Thoracic aorta (tissue), 2 donors: ENCODE measurements at places on chromosomes 13 and 19.
A peak's percentile ranks its signal among the peaks of the same experiment; 100 is the strongest.

DNA sequence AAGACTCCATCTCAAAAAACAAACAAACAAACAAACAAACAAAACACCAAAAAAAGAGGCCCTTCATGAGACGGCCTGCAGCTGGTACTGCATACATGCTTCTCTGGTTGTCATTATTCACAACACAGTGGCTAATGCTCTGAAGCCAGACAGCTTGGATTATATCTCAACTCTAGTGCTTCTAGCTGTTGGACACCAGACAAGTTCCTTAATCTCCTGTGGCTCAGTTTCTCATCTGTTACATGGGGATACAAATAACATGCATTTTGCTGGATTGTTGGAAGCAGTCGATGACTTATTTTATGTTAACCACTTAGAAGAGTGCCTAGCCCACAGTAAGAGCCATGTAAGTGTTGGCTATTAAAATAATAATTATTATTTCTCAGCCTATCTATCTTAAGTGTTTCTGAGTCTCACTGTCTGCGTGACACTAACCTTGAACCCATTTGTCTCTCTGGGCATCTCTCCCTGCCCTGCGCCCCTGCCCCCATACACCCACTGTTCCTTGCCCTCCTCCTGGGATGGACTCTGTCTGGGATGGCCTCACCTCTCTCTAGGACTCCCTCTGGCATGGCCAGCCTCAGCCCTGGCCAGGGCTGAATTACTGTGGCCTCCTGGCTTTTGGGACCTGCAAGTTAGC, 3.1 kb upstream of the JUNB start:
- H3K27me3 ChIP-seq = no peaks in the 10 kb centered on the region
- H3K4me3 ChIP-seq = peak overlapping the region; percentile 91
- DNase-seq = no peak
- peak overlapping the region; percentile 99 for H3K27ac ChIP-seq
- peaks cover 49% of the 10 kb centered on the region for H3K4me1 ChIP-seq

DNA sequence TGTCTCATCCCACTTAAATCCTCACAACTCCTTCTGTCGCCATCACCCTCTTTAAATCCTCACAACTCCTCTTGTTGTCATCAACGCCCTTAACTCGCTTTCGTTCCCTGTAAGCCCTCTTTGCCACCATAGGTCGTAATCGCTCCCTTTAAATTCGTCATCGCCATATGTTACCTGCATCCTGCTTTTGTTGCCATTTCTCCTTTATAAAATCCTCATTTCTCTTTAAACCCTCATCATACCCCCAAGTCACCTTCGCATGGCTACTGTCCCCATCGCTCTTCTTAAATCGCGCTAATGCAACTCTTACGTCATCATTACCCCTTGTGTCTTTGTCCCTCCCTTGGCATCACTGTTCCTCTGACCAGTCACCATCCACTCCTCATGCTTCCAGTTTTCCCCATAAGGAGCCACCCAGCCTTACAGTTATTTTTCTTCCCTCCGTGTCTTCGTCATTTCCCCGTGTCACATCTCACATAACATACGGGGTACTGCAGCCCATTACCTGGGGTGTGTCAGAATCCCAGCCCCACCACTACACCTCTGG, 539 bp downstream of the PLD3 start:
- no peak for DNase-seq
- peak overlapping the region; percentile 89 for H3K4me3 ChIP-seq
- H3K36me3 ChIP-seq = no peaks in the 10 kb centered on the region
- peak overlapping the region; percentile 67 for H3K27ac ChIP-seq
- H3K27me3 ChIP-seq = no peaks in the 10 kb centered on the region

GRCh38 chr13:64556376-64556775, 2673.8 kb downstream of the PCDH9 start:
- DNase-seq = no peak
- no peaks in the 10 kb centered on the region for H3K4me1 ChIP-seq
- H3K4me3 ChIP-seq = no peak overlapping the region
- no peaks in the 10 kb centered on the region for H3K27me3 ChIP-seq
- H3K27ac ChIP-seq = no peak overlapping the region

DNA sequence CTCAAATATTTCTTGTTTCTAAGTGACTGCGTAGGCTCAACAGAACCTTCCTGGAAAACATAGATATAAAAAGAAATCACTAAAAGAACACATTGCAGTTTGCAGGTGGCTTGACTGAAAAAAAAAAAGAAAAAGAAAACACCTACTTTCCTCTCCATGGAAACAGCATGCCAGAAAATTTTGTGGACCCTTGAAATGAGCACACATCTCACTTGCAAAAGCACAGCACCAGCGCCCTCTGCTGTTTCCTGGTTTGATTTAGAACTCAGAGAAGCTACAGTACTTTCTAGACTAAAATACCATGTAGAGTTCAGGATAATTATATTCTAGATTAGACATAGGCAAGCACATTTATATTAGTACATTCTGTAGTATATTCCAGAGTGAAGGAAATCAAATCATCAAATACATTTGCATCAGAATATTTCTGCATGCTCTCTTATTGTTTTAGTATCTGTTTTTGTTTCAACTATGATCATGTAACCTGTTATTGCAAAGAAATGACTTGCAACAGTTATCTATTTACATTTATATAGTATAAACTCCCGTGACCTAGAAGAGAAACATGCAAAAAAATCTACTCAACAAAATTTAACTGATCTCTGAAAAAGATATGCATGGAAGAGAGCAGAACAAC, 22.3 kb upstream of the XPO4 start:
- H3K4me1 ChIP-seq = no peaks in the 10 kb centered on the region
- no peaks in the 10 kb centered on the region for H3K36me3 ChIP-seq
- DNase-seq = no peak
- no peak overlapping the region for H3K27ac ChIP-seq
- no peaks in the 10 kb centered on the region for H3K27me3 ChIP-seq

DNA sequence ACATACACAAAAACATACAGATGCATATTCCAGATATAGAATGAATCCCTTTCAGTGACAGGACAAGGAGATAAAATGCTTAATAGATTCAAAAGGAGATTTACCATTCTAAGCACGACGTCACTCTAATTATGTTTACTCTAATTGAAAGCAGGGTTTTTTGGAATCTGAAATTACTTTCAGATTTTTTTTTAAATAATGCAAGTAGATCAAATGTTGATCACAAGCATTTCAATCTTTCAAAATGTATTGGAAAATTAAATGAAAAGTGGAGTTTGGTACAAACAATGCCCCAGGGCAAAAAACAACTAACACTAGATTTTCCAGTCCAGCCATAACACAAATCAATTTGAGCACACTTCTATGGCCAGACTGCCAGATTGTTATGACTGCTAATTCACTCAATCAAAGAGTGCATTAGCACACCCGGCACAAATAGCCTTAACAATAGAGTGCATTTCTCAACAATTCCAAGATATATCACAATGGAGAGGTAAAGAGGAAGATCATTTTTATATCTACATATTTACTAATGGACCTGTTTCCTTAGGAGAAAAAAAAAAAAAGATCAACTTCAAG, 4.3 kb upstream of the DACH1 start:
- H3K27me3 ChIP-seq = no peaks in the 10 kb centered on the region
- peaks cover 6% of the 10 kb centered on the region for H3K4me1 ChIP-seq
- no peak overlapping the region for H3K27ac ChIP-seq
- no peak for DNase-seq
- no peaks in the 10 kb centered on the region for H3K36me3 ChIP-seq

- H3K4me1 ChIP-seq = no peaks in the 10 kb centered on the region
- H3K27me3 ChIP-seq = no peaks in the 10 kb centered on the region
- H3K36me3 ChIP-seq = peaks cover 73% of the 10 kb centered on the region
- H3K4me3 ChIP-seq = no peak overlapping the region
Measured at GRCh38 chr19:1425102-1425837, 12.9 kb upstream of the RPS15 start.

DNA sequence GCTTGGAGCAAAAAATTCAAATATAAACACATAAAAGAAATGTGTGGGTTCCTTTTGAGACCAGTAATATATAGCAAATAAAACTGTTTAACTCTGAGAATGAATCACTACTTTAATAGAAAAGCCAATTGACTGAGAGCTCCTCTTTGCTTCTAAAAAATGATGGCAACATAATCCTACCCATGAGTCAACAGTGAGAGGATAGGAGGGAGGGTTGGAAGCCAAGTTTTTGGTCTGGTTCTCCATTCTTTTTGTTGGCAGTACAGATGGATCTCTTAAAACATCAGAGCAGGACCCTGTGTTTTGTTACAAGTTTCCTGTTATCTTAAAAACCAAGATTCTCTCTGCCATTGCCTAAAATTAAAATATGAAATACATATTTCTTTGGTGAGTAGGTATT, 50.0 kb upstream of the POSTN start:
- peaks cover 15% of the 10 kb centered on the region for H3K4me1 ChIP-seq
- H3K36me3 ChIP-seq = no peaks in the 10 kb centered on the region
- no peak overlapping the region for H3K27ac ChIP-seq
- DNase-seq = no peak

- H3K27ac ChIP-seq = no peak overlapping the region
- no peaks in the 10 kb centered on the region for H3K27me3 ChIP-seq
- H3K4me1 ChIP-seq = no peaks in the 10 kb centered on the region
- no peak for DNase-seq
- no peaks in the 10 kb centered on the region for H3K36me3 ChIP-seq
Measured at GRCh38 chr19:8174706-8175105, 25.3 kb upstream of the FBN3 start.

- H3K4me3 ChIP-seq = no peak overlapping the region
- H3K4me1 ChIP-seq = peaks cover 13% of the 10 kb centered on the region
- no peak for DNase-seq
- H3K36me3 ChIP-seq = peaks cover 8% of the 10 kb centered on the region
- no peaks in the 10 kb centered on the region for H3K27me3 ChIP-seq
Measured at GRCh38 chr13:29507356-29507755, 88.1 kb downstream of the SLC7A1 start.

GRCh38 chr13:49246850-49247642, 679 bp upstream of the CDADC1 start:
- peaks cover 10% of the 10 kb centered on the region for H3K4me1 ChIP-seq
- peak overlapping the region; percentile 89 for H3K4me3 ChIP-seq
- no peaks in the 10 kb centered on the region for H3K27me3 ChIP-seq

DNA sequence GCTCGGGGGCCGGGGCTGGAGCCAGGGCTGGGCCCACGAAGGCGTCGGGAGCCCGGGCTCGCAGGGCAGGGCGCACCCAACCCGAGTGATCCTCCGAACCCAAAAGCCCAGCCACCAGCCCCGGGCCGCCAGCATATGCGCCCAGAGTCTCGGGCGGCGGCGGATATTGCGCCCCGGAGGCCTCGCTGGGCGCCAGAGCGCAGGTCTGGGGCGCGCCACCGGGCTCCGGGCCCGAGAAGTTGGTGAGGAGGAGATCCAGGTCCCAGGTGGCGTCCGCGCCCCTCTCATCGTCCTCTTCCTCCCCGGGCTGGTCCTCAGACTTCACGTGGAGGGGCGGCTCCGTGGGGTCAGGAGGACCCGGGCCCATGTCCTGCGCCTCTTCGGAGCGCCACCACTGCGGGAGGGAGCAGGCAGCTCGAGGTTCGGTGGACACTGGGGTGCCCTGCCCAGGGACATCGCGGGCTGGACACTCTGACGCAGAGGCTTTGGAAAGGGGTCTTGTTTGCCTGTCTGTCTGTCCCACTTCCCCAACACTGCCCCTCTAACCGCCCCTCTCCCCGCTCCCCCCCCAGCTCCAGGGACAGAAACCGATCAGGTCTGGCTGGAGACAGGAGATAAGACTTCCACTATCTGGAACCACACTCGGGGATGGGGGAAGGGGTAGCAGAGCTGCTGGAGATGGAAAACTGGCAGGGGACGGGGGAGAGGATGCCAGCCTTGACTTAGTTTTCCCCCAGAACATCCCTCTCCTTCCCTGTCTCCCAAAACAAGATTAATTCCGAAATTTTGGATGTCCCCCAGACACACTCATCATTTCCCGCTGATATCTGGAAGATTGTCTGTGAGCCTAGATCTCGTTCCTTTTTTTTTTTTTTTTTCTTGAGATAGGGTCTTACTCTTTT, 1.0 kb downstream of the KLF1 start:
- no peaks in the 10 kb centered on the region for H3K36me3 ChIP-seq
- H3K4me3 ChIP-seq = peak overlapping the region; percentile 63
- no peak overlapping the region for H3K27ac ChIP-seq

- H3K27ac ChIP-seq = peak overlapping the region; percentile 78
- no peak for DNase-seq
- no peaks in the 10 kb centered on the region for H3K36me3 ChIP-seq
- H3K4me3 ChIP-seq = peak overlapping the region; percentile 83
- peaks cover 45% of the 10 kb centered on the region for H3K4me1 ChIP-seq
Measured at GRCh38 chr19:45451131-45451849, 16.5 kb upstream of the FOSB start.

- no peak for DNase-seq
- H3K4me3 ChIP-seq = no peak overlapping the region
- H3K36me3 ChIP-seq = peaks cover 82% of the 10 kb centered on the region
Measured at GRCh38 chr19:38711726-38712153, 32.5 kb downstream of the CAPN12 start.

DNA sequence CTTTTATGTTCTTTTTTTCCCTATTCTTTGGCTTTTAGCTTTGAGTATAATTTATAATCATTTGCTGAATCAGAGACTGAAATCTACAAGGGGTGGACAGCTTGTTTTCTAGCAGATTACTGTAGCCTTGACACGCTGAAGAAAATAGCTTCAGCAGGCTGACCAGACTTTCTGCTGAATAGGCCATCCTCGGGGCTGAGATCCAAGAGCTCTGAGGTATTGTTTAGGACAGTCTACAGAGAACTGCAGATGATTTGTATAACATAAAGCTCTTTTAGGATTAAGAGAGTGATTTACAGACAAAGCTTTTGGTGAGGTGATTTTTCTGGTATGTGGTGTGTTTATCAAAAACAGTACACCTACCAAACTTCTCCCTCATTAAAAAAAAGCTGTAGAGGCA, 16.8 kb downstream of the POLR1D start:
- no peak overlapping the region for H3K4me3 ChIP-seq
- no peak for DNase-seq
- peaks cover 10% of the 10 kb centered on the region for H3K4me1 ChIP-seq
- no peak overlapping the region for H3K27ac ChIP-seq
- H3K27me3 ChIP-seq = no peaks in the 10 kb centered on the region

DNA sequence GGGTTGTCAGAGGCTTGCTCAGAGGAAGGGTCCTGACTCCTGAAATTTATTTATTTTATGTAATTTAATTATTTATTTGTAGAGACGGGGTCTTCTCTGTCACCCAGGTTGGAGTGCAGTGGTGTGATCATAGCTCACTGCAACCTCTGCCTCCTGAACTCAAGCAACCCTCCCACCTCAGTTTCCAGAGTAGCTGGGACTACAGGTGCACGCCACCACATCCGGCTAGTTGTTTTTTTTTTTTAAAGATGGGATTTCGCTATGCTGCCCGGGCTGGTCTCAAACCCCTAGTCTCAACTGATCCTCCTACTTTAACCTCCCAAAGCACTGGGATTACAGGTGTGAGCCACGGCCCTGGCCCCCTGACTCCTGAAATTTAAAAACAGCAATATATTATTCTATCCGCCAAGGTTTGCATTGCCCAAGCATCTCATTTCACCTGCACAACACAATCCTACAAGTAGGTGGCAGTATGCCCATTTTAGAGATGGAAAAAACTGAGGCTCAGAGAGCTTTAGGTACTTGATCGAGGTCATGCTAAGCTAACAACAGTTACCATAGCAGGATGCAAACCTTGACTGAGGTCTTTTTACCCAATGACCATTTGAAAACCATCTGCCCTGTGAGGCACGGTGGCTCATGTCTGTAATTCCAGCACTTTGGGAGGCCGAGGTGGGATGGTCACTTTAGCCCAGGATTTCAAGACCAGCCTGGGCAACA, 18.1 kb downstream of the ARHGEF18 start:
- no peak overlapping the region for H3K4me3 ChIP-seq
- DNase-seq = no peak
- H3K27me3 ChIP-seq = no peaks in the 10 kb centered on the region
- H3K27ac ChIP-seq = no peak overlapping the region
- H3K36me3 ChIP-seq = no peaks in the 10 kb centered on the region
- no peaks in the 10 kb centered on the region for H3K4me1 ChIP-seq

- no peaks in the 10 kb centered on the region for H3K36me3 ChIP-seq
- H3K27ac ChIP-seq = no peak overlapping the region
- no peak overlapping the region for H3K4me3 ChIP-seq
- H3K4me1 ChIP-seq = no peaks in the 10 kb centered on the region
Measured at GRCh38 chr19:22606954-22607652, 27.0 kb upstream of the ZNF492 start.
